Activated CD8-positive, alpha-beta memory T cell treated with anti-CD3 and anti-CD28 coated beads, Interleukin-2, amount 50 U/mL, for 4 hours (primary cell): ENCODE measurements at places on chromosomes 2 and 18.

- no peak for DNase-seq
Measured at GRCh38 chr2:185790361-185790760, 51.8 kb downstream of the FSIP2 start.

DNA sequence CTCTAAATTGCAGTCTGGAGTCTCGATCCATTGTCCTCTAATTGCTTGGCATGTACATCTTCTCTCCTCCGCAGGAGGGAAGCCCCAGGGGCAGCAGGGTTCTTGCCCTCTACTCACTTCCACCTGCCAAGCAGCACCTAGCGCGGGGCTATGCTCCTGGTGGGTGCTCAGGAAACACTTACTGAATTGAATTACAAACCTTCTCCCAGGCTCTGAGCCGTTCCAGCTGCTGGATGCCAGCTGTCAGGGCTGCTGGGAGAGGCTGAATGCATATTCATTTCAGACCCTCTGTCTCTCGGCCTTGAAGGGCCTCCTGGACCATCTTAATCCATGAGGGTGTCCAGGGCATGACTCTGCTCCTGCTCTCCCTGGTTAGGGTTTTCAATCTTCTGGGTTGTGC, 94.0 kb downstream of the CELF4 start:
- no peak for DNase-seq

DNA sequence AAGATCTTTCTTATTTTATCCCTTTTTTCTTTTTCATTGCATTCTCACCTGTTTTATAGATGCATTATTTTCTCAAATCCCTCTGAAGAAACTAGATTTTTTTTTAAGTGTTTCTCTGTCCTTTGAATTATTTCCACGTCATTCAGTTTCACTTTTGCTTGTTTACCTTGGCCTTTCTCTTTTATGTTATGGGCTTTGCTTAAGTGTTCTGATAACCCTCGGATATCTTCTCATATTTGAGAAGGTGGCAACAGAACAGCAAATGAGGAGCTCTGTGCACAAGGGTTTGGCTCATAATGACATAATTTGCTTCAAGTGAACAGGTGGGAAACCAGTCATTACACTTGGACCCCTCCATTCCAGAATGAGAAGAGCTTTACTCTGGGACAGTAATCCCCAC, 111.9 kb downstream of the C1D start:
- DNase-seq: no peak

DNA sequence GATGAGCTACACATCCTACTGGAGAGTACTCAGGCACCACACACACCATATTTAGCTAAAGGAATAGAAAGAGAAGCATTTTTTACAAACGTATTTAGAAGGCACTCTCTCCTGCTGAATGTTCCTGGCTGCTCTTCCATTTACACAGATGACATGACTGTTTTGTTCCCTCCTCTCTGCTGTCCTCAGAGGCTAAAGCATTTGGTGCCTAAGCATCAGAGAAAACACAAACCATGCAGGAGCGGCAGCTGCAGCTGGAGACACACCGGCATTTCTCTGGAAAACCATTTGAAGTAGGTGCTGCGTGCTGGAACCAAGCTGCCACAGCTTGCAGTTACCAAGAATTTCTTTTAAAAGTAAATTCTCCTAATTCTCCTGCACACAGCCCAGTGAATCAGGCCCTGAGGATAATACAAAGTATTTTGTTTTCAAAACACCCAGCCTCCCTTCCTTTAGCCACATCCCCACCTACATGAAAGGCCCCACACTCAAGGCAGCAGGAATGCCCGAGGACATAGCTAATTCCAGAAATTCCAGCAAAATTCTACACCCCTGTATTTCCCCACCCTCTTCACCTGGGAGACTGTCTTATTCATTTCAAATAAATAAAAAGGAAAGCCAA, 488.9 kb upstream of the SOX11 start:
- DNase-seq: no peak

DNA sequence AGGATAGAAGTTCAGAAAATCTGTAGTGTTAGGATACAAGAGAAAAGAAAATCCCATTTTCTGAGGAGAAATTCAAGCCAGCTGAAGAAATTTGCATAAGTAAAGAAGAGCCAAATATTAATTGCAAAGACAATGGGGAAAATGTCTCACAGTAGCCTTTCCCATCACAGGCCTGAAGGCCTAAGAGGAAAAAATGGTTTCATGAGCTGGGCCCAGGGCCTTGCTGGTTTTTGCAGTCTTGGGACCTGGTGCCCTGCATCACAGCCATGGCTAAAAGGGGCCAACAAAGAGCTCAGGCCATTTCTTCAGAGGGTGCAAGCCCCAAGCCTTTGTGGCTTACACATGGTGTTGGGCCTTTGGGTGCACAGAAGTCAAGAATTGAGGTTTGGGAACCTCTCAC, 413.6 kb upstream of the CYRIA start:
- DNase-seq: no peak

- DNase-seq: no peak
Measured at GRCh38 chr2:165632594-165632993, 161.5 kb downstream of the GALNT3 start.

DNA sequence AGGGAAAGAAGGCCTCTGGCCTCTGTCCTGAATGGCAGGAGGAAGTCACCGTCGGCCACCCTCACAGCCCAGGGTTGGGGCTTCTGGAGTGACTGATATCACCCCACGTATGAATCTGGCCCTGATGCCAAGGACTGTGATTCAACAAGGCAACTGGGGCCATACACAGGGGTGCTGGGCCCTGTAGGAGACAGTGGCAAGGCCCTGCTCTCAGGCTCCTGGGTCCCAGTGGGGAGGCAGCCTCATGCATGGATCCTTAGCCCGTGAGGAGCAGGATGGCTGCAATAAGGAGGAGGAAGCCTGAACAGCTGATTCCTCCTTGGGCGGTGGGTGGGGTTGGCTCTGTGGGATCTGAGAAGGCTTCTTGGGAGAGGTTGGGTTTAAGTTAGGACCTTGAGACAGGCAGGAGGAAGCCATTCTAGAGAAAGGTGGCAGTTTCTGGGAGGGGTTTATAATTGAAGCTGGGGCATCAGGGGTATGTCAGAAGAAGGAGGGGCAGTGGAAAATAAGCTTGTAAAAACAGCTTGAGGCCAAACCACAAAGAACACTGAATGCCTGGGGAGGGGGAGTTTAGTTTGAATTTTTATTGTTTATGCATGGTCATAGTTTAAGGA, 42.8 kb upstream of the LAPTM4A start:
- DNase-seq: no peak

DNA sequence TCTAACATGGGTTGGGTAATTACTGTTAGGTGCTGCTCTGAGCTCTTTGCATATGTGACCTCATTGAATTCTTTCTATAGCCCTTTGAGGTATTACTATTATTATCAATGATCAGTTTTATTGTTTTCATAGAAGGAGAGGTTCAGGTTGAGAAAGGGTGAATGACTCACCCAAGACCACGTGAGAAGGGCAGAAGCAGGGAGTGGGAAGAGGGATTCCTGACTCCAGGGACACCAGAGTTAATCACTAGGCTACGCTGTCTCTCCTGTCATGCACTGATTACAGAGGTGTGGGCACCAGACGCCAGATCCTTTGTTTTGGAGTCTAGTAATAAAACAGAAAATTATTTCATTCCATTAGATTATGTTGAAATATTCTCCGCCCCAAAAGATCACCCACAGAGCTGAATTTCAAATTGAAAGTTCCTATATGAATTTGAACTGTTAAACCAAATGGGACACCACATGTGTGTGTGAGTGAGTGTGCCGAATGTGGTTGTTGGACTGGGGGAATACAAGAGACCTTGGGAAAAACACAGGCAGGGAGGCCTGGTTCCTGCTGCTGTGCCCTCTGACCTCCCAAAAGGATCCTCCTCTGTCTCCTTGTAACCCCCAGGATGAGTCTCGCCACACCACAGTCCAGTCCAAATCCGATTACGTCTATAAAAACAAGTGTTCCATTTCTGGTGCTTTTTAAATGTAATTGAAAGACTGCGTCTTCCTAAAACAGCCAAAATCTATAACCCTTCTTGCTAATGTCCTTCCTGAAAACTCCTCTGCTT, 215.4 kb downstream of the ZNF521 start:
- no peak for DNase-seq

GRCh38 chr2:25078170-25079049, 36.5 kb downstream of the EFR3B start:
- DNase-seq: no peak

DNA sequence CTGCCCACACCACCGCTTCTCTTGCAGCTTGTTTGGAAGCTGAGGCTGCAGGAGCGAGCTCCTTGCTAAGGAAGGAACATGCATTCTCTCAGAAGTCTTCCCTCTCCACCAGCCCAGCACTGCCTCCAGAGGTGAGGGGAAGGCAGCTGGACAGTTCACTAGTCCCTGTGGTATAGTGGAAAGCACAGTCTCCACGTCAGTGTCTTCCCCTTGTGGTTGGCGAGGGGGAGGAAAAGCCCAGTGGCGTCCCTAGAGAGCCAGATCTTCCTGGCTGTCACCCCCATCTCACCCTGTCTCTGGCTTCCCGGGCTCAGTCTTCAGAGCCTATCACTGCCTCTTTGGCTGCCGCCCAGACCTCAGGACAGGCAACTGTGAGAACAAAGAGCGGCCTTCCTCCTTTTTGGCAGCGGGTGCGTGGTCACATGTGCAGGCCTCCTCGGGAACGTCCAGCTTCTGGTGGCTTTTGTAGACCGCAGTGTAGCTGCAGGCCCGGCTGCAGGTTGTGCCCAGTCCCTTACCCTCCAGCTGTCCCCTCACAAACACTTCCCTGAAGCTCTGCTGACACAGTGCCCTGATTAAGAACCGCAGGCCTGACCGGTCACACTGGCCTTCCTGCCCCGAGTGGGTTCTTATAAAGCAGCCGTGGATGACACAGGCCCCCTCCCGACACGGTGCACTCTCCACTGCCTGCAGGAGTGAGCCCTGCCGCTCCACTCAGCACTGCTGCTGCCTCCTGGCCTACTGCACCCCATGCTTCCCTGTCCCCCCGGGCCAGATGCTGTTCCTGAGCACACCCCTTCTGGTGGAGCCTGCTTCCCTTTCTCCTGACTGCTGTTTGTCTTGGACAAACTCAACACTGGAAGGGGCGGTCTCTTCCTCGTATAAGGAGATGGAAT, 90.9 kb downstream of the RNF144A start:
- no peak for DNase-seq

GRCh38 chr2:9021563-9022211, 18.2 kb upstream of the MBOAT2 start:
- no peak for DNase-seq

DNA sequence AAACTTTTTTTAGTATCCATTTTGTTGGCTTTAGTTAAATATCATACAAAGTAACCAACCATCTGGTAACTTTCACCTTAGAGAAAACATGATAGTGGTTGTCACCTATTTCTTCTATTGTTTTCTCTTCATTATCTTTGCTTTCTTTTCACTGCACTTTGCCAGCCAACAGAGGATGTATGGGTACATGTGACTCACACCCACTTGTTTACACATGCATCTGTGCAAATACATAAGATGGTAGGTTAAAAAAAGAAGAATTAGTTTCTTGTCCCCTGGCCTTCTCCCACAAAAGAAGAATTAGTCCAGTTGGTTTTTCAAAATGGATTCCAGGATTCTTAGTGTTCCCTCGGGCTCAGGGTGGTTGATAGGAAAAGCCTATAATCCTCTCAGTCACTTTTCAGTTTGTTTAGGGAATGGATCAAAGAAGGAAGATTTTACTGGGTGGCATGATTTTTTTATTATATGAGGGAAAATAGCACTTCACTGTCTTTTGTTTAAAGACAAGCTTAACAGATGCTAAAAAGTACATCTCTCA, 46.6 kb downstream of the CDK15 start:
- no peak for DNase-seq

- DNase-seq: no peak
Measured at GRCh38 chr2:199779589-199779988, 71.4 kb downstream of the FTCDNL1 start.

DNA sequence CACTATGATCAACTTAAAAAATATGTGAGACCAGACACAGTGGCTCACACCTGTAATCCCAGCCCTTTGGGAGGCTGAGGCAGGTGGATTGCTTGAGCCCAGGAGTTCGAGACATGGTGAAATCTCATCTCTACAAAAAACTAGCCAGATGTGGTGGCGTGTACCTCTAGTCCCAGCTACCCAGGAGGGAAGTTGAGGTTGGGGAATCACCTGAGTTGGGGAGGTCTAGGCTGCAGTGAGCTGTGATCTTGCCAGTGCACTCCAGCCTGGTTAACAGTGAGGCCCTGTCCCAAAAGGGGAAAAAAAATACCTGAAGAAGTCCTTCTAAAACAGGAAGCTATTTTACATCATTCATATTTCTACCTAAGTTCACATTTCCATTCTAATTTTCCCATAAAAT, 144.0 kb downstream of the EML6 start:
- DNase-seq: no peak

DNA sequence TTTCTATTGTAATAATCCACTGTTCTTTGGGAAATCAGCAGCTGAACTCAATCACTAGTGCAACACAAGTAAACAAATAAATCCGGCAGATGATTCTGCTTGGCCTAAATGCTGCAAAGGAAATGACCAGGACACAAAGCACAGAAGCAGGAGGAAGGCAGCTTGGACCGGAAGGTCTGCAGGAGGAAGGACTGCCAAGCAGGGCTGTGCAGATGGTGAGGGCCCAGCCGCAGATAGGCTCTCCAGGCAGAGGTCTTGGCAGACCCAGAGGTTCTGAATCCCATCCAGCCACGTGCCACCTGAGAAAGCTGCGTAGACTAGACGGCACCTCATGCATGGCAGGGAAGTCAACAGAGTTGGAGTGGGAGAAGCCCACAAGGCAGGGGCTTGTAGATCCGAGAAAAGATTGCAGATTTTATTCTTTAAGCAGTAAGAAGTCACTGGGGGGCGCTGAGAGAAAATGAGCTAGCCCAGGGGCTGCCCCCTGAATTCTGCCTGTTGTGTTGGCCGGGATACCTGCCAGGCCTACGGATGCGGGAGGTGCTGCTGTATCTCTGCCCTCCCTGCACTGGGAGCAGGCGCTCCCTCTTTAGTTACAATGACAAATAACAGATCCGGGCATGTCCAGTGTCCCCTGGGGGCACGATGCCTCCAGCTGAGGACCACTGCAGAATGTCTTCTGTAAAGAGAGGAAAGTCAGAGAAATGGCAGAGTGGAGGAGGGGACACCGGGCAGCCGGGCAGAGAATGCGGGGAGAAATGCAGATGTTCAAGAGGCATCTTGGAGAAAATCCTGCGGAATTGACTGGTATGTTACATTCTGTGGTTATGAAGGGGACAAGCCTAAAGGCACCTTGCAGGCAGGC, 153.5 kb downstream of the PXDN start:
- DNase-seq: no peak
